CD8-positive, alpha-beta memory T cell (primary cell): ENCODE measurements at places on chromosomes 5 and 9. TPM values are rescaled to one million over a fixed set of nuclear protein-coding genes. Genes with fewer than 3 reads are reported as not detected.

The RXFP3 gene
- total RNA-seq, result not detected

The IER5L gene
- total RNA-seq, result 2.8 TPM

The PGM5 gene
- total RNA-seq, result not detected

The ANKRD20A1 gene
- total RNA-seq, result not detected

The SMU1 gene
- 27.6 TPM for total RNA-seq

The TERT gene
- 2.0 TPM for total RNA-seq

The CCIN gene
- total RNA-seq, result not detected

The CAMK2A gene
- not detected for total RNA-seq

The CCDC69 gene
- total RNA-seq, result 47.9 TPM

The ANKRD31 gene
- total RNA-seq, result 0.64 TPM

The ECM2 gene
- not detected for total RNA-seq

The EQTN gene
- not detected for total RNA-seq

The INSL6 gene
- not detected for total RNA-seq

The MCIDAS gene
- not detected for total RNA-seq

The GPR150 gene
- total RNA-seq, result 0.26 TPM

The PCDHB3 gene
- total RNA-seq, result not detected

The SIMC1 gene
- 21.1 TPM for total RNA-seq

The CYSRT1 gene
- total RNA-seq, result 0.66 TPM

The CNTFR gene
- not detected for total RNA-seq

The PCDHA9 gene
- not detected for total RNA-seq

The CYLC2 gene
- total RNA-seq, result not detected

The KCNMB1 gene
- not detected for total RNA-seq

The F12 gene
- 10.3 TPM for total RNA-seq

The CARTPT gene
- not detected for total RNA-seq

The MAML1 gene
- total RNA-seq, result 30.4 TPM
